AG09309 (cell line): ENCODE measurements at places on chromosomes 11 and 22.
A peak's percentile ranks its signal among the peaks of the same experiment; 100 is the strongest.

GRCh38 chr22:36419177-36419911, 31.6 kb upstream of the MYH9 start:
- DNase-seq, result no peak

GRCh38 chr22:41966607-41967240, 2.5 kb upstream of the SEPTIN3 start:
- DNase-seq, result peak; percentile 86

- no peak for DNase-seq
These were observed 511 bp downstream of the RAC2 start for GRCh38 chr22:37243402-37244113.

DNA sequence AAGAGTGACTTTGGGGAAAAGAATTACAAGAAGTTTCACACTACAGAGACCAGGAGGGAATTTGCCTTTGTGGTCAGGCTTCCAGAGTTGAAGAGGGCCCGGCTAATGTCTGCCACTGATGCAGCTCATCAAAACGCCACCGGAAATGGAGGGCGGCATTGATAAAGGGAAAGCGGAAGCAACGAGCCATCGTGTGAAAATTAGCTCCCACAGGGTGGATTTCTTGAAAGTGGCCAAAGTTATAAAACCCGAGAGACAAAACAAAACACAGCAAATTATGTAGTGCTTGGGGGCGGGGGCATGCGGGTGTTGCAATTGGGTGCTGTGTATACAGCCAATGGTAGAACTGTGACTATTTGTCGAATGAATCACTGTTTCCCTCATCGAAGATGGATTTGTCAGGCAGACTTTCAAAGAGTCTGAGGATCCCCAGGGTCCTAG, 113.0 kb downstream of the ADAMTS15 start:
- DNase-seq, result no peak

DNA sequence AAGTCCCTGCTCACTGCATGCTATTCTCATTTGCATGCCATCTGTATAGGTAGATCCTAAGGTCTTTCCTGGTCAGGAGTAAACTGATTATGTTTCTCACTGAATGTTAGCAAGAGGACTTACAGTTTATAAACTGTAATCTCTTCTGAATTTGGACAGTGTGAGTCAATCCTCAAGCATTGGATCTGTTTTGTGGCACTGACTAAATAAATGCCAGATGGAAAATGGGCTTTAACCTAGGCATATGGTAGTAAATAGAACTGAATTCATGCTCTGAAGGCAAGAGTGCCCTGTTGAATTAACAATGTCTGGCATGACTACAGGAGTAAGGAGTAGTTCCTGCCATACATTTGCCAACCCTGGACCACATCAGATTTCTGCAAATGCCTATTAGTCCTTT, 11.4 kb downstream of the FAM181B start:
- peak; percentile 21 for DNase-seq
